ENCODE measurements at places on chromosomes 11 and 22.

DNA sequence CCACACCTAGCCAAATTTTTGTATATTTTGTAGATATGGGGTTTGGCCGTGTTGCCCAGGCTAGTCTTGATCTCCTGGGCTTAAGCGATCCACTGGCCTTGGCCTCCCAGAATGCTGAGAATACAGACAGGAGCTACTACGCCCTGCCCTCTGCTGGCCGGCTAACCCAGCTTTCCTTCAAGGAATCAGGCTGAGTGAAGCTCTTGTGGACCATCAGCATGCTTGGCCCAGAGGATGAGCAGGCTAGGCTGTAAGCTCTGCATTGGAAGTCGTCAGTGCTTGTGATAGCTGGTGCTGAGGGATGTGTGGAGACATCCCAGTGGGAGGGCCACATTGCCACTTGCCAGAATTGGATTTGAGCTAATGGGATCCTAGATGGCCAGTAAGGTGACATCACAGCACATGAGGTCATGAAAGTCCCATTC is 60.6 kb downstream of the MED15 start:
- no peak for DNase-seq

DNA sequence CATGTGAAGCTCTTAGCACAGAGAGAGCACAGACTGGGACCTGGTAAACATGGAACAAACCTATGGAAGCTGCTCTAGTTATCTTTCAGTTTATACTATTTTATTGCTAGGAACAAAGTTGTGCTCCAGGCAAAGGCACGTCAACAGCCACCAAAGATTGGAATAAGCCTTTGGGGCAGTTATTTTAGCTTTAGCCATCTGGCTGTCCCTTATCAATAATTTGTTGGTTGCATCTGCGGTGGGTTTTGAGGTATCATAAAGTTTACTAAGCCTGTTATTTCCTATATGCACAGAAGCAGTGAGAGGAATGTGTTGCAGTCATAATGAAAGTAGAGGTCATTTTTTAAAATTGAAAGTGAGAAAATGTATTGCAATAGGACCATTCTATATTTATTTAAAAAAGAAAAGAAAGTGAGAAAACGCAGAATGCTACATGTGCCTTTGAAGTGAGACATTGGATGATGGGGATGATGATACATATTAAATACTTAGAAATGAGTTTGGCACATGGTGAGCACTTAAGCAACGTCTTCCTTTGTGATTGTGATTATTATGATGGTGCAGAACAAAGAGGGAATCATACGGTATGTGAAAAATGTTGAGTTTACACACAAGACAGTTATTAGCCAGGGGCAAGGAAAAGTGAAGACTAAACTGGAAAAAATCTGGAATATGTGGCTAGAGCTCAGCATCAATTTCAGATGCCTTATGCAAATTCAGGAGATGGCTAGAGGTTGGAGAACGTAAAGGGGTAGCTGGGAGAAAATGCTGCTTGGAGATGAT is 58.3 kb downstream of the PRR5L start:
- no peak for DNase-seq

GRCh38 chr22:37026325-37026724 is 6.8 kb downstream of the MPST start:
- no peak for DNase-seq

DNA sequence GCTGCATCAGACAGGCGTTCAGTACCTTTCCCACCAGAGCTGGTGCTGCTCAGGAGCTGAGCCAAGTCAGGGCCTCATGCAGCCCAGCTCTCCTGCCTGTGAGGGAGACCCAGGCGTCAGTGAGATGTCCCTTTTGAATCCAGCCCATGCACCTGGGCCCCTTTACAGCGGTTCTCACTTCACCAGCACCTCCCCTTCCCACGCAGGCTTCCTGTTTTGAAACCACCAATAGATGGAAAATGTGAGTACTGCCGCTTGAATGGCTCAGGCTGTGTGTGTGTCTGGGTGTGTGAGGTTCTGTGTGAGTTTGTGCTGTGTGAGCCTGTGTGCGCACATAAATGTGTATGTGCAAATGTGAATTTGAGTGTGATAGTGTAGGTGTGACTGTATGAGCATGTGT is 88.4 kb downstream of the UBASH3B start:
- DNase-seq: no peak

All from NCI-H1105 treated with DMSO at 0.1 percent for 48 hours (cell line).